ENCODE measurements at places on chromosomes 7 and 10.

GRCh38 chr7:14888962-14889361 lies 13.6 kb downstream of the DGKB start:
- no peak for DNase-seq

GRCh38 chr10:43681721-43682120 lies 33.0 kb upstream of the ZNF32 start:
- no peak for DNase-seq

DNA sequence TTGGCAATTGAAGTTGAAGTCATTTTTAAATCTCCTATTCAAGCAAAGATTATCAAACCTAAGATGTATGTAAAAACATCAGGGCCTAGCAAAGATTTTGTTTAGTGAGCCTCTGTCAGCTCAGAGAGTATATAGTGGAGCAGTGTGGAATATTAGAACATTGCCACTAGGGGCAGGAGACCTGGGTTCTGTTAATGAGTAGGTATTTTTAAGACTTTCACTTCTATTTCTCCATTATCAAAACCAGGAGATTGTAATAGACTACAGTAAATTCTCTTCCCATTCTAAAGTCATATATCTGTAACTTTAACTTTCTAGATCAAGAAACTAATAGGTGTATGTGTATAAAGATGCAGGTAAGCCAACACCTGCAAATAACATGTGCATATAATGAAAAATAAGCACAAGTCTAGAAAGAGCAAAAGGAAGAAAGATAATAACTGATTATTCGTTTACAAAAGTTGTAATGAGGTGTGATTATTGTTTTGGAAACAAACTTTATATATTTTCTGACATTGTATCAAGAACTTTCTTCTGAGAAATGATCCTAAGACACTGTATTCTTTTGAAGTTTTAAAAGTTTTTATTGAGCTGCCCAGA lies 64.4 kb downstream of the KCND2 start:
- no peak for DNase-seq

GRCh38 chr10:114561008-114561523 lies 97.0 kb downstream of the ABLIM1 start:
- DNase-seq = no peak

DNA sequence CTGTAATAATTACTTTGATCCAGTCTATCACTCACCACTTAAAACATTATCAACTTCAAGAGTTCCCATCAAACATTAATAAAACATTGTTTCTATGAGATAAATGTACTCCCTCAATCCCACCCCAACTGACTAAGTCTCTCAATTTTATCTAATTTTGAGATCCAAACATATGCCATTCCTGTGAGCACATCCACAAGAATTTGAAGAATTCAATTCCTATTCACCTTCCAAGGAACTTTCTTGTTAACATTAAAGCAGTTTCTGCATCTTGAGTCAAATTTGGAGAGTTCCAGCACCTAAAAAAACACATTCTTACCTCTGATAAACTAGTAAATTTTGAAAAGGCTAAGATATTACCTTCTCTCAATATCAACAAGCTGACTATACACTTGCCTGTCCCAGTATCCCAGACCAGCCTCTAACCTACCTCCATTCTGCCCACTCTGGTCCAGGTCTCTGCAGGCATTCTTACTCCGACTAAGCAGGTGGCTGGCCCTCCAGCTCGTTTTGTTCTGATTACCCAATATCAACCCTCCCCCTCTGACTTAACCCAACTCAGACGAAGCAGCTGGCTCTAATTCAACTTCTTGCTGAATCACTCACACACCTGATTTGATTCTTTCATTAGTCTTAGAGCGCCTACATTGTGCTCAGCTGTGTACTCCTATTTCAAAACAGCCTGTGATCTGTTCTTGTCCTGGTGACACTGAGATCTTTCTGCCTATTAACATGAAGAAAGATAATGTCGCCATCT lies 275.2 kb downstream of the IPMK start:
- DNase-seq = no peak

DNA sequence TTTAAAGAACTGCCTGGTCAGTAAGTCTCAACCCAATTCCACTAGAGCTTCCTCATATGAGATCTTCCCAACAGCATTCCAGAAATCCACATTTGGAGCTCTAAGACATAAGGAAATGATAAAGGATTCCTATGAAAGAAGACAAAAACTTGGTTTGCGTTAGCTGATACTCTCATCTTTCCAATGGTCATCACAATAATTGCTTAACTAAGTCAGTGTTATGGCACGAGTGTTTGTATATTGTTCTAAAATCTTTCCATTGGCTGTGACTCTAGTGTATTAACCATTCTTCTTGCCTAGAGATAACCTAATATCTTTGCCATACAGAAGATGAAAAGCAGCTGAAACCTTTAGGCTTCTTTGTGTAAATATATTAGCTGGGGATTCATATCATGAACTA lies 289.0 kb downstream of the SNX13 start:
- DNase-seq = no peak

DNA sequence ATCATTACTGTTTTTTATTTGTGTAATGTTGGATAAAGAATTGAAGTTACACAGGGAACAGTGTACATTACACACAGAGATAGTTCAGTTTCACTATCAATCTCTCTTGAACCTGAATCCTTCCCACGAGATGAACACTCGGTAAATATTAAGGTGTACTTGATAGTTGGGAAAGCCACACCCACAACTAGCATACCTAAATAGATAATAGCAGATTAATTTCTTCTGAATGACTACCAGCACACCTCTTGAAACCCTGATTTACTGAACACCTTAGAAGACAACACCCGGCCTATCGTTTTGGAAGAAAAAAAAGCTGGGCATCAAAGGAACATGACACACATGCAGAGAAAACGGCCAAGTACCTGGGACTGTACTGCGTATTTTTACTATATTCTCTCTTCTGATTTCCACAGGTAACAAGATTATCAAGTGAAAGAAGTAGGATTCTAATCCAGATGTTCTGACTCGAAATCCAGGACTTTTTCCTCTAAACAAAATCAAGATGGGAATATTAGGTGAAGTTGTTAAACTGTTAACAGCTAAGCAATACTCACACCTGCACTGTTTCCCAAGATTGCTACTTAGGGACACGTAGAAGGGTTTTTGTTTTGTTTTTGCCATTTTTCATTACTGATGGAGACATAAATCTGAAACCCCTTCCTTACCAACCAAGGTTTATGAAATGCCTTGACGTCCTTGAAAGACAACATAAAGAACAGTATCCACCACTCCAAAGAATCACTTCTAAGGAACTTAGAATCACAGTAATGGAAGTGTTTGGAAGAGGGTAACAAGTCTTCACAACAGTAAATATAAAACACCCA lies 1.0 kb downstream of the CCDC186 start:
- DNase-seq = no peak

DNA sequence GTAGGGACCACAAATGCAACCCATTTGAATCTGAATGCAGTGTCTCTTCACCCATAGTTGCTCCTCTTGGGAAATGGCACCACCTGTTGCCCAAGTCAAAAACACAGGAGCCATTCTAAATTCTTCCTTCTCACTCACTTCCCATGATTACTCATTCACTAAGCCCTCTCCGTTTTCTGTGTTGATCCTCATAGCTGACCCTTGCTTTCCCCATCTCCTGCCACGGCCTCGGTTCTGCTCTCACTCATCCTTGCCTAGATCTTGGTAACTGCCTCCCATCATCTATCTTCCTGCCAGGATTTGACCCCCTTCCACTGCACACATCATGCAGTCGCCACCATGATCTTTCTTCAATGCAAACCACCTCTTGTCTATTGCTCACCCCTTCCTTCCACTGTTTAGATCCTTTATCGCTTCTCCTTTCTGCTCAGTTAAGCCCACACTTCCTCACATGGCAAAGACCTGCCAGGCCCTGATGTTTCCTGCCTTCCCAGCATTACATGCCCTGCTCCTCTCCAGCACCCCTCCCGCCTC lies 19.0 kb upstream of the CPN1 start:
- DNase-seq = no peak

GRCh38 chr10:63480237-63480636 lies 14.5 kb upstream of the JMJD1C start:
- no peak for DNase-seq

DNA sequence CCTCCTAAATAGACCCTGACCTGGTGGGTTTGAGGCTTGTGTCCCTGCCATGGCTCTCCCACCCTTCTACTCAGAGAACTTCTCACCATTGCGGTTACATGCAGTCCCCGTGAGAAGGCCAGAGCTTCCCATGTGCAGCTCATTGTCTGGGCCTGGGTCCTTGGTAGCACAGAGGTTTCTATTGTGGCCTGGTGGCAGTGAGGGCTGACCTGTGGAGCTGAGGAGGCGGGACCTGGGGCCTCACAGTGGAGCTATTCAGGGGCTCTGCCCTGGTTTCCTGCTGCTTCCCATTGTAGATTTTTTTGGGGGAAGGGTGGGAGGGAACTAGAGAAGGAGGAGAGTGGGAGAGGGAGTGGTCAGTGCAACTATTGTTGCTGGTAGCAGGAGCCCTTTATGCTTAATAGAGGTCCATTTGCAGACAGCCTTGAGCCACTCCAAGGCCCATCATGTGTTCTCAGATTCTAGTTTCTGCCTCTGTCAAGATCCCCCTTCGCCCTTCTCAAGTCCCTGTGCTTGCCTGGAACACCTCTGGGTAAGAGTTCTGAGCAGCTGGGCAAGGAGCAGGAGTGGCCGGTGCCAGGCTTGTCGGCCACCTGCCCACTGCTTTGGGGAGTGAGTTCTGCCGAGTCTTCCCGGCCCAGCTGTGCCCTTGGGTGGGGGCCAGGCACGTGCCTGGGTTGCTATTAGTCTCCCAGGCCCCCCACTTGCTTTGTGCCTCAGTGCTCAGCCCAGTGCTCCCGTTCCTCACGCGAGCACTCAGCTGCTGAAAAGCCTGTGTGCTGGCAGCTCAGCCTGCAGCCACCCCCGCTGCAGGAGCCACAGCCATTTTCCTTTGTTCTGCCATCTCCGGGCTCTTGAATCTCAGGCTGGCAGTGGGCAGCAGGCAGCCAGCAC lies 10.7 kb downstream of the TSPAN14 start:
- no peak for DNase-seq

DNA sequence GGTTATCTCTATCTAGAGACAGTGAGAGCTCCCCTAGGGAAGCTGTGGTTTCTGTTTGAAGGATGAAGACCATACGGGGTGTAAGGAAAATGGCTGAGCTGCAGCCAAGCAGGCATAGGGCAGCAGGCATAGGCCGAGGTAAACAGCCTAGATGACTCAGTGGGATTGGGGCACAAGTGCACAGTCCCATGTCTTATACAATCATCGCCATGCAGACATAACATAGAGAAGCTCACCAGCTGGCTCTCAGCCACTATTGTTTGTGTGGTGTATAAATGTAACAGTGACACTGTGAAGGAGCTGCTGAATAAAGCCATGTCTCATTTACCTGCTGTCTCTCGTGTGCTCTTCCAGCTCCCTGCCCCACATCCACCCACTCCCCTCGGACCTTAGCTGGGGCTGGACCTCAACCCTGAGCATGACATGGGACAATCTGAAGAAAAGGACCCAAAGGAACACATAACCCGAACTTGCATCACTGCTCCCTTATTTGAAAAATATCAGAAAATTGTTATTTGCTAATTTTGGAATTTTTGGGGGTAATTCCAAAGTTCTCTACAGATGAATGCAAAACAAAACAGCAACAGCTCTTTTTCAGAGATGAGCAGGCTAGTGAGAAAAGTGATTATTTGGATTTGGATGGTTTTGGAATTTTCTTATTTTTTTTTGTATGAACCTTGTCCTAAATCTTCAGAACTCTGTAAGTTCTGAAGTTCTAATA lies 582.7 kb downstream of the REEP3 start:
- no peak for DNase-seq

- no peak for DNase-seq
Observed at GRCh38 chr7:6237011-6237410, 35.4 kb downstream of the CYTH3 start.

- no peak for DNase-seq
Observed at GRCh38 chr7:22663357-22663718, 63.7 kb upstream of the IL6 start.

- DNase-seq = no peak
Observed at GRCh38 chr10:22986771-22987542, 59.1 kb downstream of the ARMC3 start.

DNA sequence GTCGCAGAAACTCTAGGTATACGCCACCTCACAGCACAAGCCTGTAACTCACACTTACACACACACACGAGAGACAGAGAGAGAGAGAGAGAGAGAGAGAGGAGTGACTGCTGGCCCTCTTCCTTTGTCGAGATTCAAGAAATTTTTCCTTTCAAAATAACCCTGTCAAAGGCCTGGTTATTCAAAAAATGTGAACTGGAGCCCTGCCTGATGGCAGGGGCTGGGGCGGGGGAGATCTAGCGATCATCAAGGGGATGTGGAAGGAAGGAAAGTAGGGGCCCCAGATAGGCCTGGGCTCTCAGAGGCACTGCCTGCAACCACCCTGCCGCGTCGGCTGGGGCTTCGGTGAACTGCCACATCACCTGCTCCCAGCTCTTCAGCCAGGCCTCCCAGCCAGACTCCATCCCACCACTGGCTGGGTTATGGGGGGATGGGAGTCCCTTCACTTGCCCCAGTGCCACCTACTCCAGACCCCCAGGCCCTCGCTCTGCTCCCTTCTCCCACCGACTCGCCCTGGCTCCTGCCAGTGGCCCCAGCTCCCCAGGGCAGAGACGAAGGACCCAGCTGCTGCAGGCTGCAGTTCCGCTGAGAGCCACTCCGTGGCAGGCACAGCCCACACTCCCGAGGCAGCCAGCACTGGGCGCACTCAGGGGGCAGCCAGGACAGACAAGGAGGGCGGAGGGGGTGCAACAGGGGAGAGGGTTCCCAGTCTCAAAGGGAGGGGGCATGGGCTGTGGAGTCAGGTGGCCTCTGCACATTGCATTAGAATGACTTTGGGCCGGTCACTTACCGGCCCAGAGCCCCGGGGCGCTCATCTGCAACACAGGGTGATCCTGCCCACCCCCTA lies 15.3 kb downstream of the KCNH2 start:
- DNase-seq = peak; percentile 55

GRCh38 chr10:70381471-70382421 lies 679 bp downstream of the LRRC20 start:
- no peak for DNase-seq

Measured in CD8-positive, alpha-beta memory T cell (primary cell).